Hematopoietic multipotent progenitor cell treated with erythropoietin and hydrocortisone succinate and interleukin-3 and kit ligand, for 4 days (in vitro differentiated cells): ENCODE measurements at places on chromosomes 12 and 14.

- peak; percentile 18 for DNase-seq
Observed at GRCh38 chr12:74111688-74112360, 425.8 kb upstream of the ATXN7L3B start.

DNA sequence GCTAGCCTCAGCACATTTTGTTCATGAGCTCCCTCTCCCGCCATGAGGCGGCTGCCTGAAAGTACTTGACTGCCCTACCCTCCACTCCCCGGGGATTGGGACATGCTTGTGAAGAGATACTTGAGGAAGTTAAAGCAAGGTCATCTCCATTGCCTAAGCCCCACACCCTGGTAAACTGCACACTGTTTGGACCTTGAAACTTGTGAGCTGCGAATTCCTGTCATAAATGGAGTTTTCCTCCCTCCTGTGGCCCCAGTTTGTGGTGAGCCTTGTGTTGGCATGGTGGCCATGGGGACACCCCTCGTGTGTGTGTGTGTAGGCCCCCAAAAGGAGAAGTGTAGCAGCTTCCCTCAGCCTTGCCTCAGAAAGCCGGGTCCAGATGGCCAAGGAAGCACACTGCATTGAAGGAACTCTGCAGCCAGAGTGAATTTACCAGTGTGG, 395.5 kb downstream of the ZFP36L1 start:
- peak; percentile 72 for DNase-seq

DNA sequence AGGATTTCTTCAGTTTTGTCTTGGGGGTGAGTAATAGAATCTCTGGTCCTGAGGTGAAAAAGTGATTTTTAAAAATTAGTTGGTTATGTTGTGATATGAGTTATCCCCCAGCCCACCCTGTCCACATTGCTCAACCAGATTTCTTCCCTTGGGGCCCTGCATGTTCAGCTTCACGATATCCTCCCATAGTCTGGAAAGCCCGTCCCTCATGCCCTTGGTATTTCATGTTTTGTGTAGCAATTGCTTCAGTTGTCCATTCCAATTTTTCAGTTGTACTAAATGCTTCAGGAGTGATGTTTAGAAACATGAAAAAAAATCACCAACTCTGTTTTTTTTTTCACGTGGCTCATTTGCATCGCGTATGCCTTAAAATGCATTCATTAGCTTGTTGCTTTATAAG, 17.5 kb upstream of the BICD1 start:
- DNase-seq = no peak

GRCh38 chr14:96215452-96216244, 11.0 kb downstream of the BDKRB2 start:
- no peak for DNase-seq

DNA sequence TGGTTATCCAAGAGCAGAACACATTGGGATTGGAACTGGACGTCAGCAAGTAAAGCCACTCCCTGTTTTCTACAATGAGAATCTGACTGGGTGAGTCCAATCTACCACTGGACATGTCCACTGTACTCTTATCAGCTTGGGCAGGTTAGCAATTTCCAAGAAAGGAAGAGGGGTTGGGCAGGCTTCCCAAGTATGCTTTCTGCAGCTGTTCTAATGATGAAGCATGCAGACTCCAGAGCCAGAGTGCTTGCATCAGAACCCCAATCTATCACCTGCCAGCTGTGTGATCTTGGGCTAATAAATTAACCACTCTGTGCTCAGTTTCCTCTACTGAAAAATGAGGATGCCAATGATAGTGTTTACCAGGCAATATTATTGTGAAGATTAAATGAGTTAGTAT, 92.0 kb downstream of the EMP1 start:
- peak; percentile 20 for DNase-seq

DNA sequence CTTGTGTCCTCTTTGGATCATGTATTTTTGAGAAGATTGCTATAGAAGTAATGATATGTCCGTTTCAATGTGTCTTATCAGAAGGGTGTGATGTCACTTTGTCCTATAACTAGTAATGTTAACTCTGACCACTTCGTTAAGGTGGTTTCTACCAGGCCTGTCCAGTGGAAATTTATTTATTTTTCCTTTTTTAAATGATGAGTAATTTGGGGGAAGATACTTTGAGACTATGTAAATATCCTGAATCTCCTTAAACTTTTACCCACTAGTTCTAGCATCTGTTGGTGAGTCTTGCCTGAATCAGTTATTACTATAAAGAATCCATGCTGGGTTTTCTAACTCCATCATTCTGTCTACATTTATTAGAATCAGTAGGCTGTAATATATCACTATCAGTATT, 15.3 kb downstream of the EP400 start:
- no peak for DNase-seq
